Activated CD4-positive, alpha-beta T cell treated with anti-CD3 and anti-CD28 coated beads for 24 hours (primary cell): ENCODE measurements at places on chromosomes 3 and 15.
A peak's percentile ranks its signal among the peaks of the same experiment; 100 is the strongest.

DNA sequence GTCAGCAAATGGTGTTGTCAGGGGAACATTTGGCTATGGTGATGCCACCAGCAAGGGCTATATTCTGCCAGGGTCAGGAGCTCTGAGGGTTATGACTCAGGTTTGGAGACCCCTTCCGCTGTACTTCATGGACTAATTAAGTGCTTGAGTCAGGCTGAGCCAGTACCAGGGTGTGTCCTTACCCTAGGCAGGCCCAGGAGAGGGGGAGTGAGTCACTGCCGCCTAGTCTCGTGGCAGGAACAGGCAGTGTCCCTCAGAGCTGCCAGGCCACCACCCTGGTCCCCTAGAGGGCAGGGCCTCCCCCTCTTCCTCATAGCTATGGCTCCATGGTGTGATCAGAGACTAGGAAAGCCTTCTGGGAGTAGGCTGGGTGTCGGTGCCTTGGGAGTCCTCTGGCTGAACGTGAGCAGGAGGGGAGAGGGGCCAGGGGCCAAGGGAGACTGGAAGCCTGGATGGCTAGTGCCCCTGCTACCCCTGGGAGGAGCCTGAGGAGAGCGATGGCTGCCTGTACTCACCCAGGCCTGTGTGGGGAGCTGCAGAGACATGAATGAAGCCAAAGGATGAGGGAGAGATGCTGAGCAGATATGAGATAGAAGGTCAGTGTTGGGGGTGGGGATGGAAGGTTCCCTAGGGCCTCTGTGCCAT is 10.6 kb downstream of the MAPKAPK3 start:
- no peak for DNase-seq

GRCh38 chr15:64596701-64597476 is 136.5 kb downstream of the ZNF609 start:
- no peak for DNase-seq

DNA sequence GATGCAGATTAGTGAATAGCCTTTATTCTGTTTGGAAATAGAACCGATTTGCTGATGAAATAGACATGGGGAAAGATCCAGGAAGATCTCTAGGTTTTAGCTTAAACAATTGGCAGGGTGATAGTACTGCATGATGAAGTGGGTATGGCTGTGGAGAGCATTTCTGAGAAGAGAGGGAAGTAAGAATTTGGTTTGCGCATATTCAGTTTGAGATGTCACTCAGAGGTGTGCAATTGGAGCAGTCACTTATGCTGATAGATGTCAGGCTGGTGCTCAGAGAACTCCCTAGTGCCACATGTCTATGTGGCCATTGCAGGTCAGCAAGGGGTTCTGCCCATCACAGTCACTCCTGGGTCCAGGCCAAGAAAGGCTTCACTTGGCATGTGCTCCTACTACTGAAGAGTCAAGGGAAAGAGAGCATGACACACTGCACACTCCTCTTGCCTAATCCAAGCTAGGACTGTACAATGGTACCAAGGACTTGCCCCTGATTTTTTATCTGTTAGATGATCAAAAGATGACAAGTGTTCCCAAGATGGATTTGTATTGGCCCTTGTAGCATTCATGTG is 57.2 kb upstream of the ST8SIA2 start:
- no peak for DNase-seq

- no peak for DNase-seq
Observed at GRCh38 chr15:40785164-40785563, 15.4 kb downstream of the C15orf62 start.

DNA sequence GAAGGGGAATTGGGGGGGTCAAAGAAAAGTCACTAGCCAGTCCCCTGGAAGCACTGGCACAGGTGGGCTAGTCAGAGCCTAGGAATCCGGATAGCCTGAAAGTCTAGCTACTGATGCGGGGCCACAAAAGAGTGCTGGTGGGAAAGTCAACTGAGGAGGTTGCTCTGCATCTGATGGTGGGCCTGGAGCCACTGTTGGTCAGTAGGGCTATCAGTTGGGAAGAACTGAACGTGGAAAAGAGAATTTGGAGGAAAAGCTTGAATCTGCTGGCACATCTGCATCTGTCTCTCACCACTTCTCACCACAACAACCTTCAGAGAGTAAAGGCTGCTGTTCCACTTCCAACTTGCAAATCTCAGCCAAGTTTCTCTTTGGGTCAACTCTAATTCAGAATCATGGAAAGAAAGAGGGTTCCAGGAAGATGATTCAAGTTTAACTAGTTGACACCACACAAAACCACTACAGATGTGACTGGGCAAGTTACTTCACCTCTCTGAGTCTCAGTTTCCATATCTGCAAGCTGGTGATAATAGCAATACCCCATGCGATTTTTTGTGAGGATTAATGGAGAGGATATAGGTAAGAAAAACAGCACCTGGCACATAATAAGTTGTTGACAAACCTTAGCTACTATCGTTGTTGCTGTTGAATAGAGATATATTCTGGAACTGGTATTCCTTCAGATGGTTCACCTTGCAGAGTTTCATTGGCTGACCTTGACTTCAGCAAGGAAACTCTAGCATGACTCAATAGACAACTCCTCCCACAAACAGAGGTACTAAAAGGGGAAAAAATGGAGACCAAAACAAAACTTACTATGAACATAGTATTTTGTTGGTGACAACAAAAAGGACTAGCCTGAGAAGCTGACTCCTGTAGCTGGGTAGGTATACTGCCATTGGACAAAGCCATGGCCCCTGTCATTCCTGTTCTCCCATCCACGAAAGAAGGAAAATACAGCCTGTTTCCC is 280.2 kb upstream of the STT3B start:
- DNase-seq = no peak

DNA sequence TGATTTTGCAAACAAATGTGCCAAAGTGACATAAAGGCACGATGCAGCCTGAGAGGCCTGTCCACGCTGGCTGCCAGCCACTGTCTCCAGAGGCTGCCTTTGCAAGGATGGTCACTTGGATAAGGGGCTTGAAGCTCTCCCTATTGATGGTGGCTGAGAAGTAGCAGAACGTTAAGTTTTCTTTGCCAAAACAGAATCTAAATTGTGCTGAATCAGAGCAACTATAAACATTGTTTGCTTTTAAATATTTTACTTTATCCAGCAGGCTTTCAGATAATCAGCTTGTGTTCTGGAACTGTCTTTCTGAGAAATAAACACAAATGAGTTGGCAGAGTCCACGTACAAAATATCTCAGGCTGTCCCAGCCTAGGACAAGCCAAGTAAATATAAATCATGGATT is 23.8 kb upstream of the CNBP start:
- DNase-seq = no peak

- no peak for DNase-seq
Observed at GRCh38 chr3:183360971-183361624, 67.3 kb downstream of the MCF2L2 start.

GRCh38 chr3:181629029-181629428 is 82.7 kb upstream of the SOX2 start:
- no peak for DNase-seq

DNA sequence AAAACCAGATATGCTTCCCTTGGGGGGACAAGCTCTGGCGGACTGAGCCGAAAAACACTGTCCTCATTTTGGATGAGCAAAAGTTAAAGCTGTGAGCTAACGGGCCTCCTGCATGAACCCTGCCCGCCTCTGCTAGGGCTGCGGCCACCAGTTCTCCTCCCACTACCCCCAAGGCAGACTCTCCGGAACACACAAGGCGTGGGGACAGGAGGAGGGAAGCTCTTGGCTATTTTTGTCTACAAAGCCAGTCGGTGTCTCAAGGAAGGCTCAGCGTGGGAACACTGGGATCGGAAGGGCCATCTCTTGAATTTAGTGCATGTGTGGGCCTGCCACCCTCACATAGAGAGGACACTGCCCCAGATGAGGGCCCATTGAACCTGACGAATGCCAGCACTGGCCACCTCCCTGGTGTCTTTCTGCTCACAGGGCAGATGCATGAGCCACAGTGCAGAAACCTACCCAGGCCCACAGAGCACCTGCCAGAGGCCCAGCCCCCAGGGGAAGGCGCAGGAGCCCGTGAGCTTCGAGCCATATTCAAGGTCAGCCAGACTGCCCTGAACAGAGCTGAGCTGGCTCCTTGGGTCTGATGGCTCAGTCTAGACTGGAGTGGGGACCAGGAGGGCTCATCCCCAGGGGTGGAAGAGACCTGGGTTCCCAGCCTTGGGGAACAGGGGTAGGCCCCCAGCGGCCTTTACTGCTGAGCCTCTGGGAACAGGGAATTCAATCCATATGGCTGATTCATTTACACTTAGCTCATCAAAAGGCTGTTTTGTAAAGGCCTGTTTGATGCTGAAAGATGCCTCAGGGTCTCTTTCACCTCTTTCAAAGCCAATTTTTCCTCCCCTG is 38.3 kb downstream of the HCN4 start:
- DNase-seq = no peak

DNA sequence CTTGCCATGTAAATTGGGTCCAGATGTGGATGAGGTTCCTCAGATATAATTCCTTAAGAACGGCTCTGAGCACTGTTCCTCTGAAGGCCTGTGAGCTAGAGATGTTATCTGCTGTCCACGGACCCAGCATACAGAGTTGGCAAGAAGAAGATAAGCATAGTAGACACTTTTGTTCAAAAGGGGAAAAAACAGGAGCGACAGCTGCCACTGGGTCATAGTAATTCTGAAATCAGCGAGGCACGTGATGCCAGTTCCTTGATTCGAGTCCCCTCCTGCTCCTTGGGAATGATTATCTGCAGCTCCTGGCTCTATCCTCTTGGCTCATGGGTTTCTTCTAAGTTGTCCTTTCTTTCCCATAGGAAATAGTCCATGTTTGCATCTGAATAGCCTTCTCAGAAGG is 2.5 kb upstream of the RAB7A start:
- no peak for DNase-seq

GRCh38 chr3:39249453-39250115 is 30.3 kb downstream of the CX3CR1 start:
- DNase-seq = no peak

- DNase-seq = no peak
Observed at GRCh38 chr3:187327845-187328244, 36.3 kb upstream of the MASP1 start.

DNA sequence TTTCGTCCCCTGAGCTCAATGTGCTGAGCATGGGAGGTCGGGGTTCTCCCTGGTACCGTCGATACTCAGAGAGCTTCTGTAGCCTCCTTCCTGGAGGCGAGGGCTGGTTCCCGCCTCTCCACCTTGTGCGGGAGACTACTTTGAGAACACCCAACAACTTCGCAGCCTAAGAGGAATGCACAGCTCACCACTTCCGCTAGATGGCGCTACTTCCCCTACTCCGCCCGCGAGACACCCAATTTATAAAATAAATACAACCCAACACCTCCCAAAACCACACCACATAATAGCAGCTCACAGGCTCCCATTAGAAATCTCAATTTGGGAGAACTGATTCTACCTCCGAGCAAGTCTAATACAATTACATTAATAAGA is 1.2 kb downstream of the RGMA start:
- DNase-seq = peak; percentile 44
